Karpas-422 (cell line): ENCODE measurements at places on chromosomes 5 and 9. TPM values are rescaled to one million over a fixed set of nuclear protein-coding genes. Genes with fewer than 3 reads are reported as not detected.

GRCh38 chr5:115079924-115080623 is 89.6 kb downstream of the TRIM36 start:
- no peak for DNase-seq

DNA sequence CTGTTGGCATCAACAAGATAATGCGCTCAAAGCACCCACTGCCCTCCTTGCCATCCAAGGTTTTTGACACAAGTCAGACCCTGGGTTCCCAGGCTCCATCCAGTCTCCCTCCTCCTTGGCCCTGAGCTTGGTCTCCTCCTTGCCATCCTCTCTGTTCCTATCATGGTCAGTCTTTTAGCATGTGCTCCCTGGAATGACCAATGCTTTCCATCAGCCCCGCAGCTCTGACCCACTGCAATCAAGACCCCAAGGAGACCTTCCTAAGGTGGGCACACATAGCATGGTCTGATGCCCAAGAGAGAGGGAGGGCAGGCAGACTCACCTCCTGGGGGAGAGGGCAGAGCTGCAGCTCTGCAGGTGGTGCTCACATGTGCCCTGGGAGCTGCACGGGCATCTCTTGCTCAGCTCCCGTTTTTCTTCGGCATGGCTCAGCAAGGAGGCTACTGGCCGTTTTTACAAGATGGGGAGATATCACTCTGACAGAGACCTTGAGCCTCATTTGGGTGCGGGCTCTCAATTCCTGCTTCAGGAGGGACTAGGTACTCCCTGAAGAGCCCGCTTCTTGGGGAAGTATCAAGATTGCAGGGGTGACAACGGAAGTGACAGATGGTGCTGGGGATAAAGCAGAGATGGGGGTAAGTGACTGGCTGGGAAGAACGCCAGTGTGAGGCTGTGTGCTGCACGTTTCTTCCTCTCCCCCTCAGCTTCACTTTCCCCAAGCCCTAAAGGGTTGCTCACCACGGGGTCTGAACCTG is 3.3 kb downstream of the SEPTIN8 start:
- DNase-seq = no peak

The NMUR2 gene
- not detected in 2 replicates for total RNA-seq

DNA sequence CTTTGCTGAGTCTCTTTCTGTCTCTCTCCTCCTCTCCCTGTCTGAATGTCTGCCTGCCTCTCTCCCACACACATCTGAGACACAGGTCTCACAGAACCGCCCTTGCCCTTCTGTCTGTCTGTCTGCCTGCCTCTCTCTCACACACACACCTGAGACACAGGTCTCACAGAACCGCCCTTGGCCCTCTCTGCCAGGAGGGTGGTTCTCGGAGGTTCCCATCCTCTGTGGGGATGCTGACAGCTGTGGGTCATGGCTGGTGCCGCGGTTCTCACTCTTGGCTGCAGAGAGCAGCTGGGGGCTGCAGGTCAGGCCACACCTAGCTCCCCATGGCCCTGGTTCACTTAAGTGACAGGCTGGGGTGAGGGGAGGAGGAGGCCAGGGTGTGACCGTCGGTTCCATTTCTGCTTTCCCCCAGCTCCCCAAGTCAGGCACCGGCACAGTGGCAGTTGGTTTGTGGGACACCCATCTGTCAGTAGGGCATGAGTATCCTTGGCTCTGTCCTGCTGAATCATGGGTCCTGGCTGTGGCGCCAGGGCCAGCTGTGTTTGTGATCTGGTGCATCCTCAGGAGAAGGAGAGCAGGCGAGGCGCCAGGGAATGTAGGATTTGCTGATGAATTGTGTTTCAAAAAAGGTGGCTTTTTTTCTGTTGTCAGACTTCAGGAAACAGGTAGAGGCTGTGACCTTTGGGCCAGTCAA is 42.3 kb upstream of the CLPTM1L start:
- DNase-seq = no peak

- DNase-seq = peak; percentile 76
Observed at GRCh38 chr5:61319388-61320146, 12.5 kb upstream of the ZSWIM6 start.

GRCh38 chr5:17189381-17190036 is 27.9 kb upstream of the BASP1 start:
- peak; percentile 92 for DNase-seq

GRCh38 chr5:50856401-50857119 is 190.1 kb downstream of the PARP8 start:
- DNase-seq = peak; percentile 72

DNA sequence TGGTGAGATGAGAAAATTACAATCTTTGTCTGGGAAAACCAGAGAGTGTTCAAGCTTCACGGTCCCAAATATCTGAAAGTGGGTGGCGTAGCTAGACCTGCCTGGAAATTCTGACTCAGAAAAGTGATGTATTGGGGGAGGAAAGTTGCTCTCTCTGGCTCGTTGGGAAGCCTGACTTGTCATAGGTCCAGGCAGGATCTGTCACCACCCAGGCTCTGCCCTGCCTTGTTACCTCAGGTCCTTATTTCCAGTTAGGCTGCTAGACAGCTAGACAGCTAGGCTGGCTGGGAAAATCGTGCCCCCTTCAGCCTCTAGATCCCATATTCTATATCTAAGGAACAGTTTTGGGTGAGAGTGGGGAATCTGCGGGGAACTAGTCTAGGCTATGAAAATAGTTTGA is 41.0 kb upstream of the HCN1 start:
- no peak for DNase-seq

The RASGRF2 gene
- 11.1 and 19.4 TPM in 2 replicates for total RNA-seq

The MINAR2 gene
- not detected in 2 replicates for total RNA-seq

GRCh38 chr9:15222313-15222712 is 84.7 kb downstream of the TTC39B start:
- no peak for DNase-seq

- DNase-seq = no peak
Observed at GRCh38 chr9:97747201-97747965, 50.2 kb upstream of the XPA start.

The ANGPTL2 gene
- not detected in 2 replicates for total RNA-seq

The KIAA0825 gene
- total RNA-seq = 0.04 and 2.0 TPM in 2 replicates
